Retinal pigment epithelial cell (primary cell): ENCODE measurements at places on chromosomes 3 and 15.

DNA sequence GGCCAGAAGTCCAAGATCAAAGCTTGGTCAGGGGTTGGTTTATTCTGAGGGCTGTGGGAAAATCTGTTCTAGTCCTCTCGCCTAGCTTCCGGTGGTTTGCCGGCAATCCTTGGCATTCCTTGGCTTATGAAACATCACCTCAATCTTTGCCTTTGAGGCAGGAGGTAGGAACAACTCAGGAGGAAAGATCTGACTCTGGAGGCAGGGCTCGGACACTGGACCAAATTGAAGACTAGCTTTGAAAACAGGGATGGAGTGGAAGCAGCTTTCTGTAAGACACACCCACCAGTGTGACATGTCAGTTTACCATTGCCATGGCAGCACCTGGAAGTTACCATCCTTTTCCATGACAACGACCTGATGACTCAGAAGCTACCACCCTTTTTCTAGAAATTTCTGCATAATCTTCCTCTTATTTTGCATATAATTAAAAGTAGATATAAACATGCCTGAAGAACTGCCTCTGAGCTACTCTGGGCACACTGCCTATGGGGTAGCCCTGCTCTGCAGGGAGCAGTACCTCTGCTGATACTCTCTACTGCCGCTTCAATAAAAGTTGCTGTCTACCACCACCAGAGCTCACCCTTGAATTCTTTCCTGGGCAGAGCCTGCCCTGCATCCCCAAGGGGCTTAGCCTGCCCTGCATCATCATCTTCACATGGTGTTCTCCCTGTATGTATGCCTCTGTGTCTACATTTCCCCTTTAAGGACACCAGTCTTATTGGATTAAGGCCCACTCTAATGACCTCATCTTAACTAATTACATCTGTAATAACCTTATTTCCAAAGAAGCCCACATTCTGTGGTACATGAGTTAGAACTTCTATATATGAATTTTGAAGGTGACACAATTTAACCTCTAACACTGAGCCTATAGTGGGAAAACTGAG is 38.3 kb upstream of the TM4SF4 start:
- no peak for DNase-seq

DNA sequence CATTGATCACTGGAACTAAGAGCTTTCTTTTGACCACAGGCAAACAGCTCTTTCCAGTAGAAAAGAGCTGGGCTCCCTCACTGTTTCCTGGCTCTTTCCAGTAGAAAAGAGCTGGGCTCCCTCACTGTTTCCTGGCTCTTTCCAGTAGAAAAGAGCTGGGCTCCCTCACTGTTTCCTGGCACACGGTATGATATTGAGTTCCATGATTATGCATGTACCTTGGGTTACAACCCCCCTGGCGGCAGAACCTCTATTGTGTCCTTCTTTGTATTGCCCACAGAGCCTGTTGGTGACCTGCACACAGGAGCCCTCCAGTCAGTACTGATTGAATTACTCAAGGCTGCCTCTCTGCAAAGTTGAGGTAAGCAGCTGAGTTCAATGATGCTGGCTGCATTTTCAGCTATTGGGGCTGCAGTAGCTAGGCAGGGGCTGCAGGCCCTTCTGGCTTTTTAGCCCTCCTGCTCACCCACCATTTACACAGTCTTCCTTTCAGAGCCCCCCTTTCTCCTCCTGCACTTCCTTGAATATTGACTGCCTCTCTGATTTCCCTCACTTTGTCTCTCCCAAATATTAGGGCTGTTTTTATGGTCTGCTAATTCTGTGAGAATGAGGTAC is 10.2 kb downstream of the ACKR2 start:
- no peak for DNase-seq

DNA sequence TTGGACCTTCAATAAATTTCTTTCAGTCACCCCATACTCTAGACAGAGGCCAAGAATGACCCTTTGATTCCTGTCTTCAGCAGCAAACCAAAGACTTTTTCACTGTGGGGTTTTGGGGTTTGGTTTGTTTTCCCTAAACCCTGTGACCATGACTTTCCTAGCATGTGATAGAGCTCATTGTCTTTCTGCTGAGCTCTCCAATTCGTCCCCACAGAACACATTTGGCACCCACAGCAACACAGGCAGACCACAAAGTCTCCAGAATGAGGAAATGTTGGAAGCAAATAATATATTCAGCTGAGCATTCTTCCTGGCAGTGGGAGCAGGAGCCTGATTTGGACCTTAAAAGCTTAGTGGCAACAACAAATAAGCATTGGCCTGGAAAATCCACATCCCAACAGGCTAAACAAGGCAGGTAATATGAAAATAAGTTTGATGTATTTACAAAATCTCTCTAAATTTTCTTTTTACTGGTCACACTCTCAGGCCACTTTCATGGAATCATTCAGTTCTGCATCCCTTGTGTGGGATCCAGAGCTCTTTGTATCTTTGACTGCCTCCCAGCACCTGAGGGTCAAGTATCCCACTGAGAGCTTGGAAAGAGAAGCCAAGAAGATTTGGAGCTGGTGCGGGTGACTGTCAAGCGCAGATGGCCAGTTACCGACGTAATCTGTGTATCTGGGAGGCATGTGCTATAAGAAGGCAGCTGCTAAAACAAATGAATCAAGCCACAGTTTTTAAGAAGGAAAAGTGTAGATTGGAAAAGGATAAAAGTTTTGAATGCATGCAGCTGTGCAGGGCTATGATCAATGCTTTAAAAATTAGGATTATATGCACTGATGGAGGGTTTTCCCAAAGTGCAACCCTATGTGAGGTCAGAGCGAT is 36.5 kb upstream of the CPB1 start:
- DNase-seq = peak; percentile 82

- DNase-seq = no peak
Measured at GRCh38 chr3:52182196-52182595, 15.8 kb upstream of the ALAS1 start.

GRCh38 chr15:80285379-80285778 is 33.4 kb upstream of the CTXND1 start:
- no peak for DNase-seq

GRCh38 chr3:87706176-87706575 is 352.6 kb downstream of the CGGBP1 start:
- no peak for DNase-seq

DNA sequence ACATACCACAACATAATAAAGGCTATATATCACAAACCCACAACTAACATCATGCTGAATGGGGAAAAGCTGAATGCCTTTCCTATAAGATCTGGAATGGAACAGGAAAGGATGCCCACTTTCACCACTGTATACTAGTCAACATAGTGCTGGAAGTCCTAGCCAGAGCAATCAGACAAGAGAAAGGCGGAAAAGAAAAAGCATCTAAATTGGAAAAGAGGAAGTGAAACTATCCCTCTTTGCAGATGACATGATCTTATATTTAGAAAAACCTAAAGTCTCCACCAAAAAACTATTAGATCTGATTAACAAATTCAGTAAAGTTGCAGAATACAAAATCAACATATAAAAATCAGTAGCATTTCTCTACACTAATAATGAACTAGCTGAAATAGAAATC is 14.6 kb upstream of the PIK3CA start:
- DNase-seq = no peak

- no peak for DNase-seq
Measured at GRCh38 chr15:49428409-49429095, 5.5 kb downstream of the FGF7 start.

GRCh38 chr3:52063026-52063723 is 6.8 kb upstream of the DUSP7 start:
- no peak for DNase-seq
